ENCODE measurements at places on chromosomes 2 and 18.
A peak's percentile ranks its signal among the peaks of the same experiment; 100 is the strongest.

- DNase-seq, result no peak
Measured at GRCh38 chr2:217316743-217317142, 456.9 kb upstream of the TNP1 start.

- no peak for DNase-seq
Measured at GRCh38 chr2:69955029-69955428, 6.4 kb downstream of the ASPRV1 start.

GRCh38 chr2:148789059-148789458, 86.0 kb upstream of the KIF5C start:
- no peak for DNase-seq

DNA sequence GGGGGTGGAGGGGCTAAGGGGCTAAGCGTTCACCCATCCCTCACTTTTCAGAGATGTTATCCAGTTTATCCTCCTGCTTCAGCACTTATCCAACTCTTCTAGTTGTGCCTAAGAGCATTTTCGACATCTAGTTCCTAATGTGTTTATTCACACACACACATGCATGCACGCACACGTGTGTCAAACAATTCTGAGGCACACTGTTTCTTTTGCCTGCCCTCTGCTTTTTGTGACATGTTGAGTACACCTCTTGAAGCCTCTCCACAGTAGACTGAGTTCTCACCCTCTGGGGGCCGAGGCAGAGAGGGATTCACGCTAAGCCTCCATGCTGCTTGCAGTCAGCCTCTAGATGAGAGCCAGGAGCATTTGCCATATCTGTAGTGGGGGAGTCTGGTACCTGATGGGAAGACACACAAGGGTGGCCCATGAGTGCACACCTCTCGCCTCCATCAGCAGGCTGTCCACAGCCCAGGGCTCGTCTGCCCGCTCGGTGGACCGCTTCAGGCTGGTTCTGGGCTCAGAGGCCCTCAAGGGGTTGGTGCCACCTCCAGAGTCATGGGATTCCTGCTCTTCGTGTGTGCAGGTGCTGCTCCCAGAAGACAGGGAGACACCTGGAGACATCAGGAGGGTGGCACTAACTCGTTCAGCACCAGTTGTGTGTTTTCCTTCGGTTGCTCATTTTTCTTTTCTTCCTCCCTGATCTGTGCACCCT, 11.9 kb downstream of the TWIST2 start:
- DNase-seq, result no peak

DNA sequence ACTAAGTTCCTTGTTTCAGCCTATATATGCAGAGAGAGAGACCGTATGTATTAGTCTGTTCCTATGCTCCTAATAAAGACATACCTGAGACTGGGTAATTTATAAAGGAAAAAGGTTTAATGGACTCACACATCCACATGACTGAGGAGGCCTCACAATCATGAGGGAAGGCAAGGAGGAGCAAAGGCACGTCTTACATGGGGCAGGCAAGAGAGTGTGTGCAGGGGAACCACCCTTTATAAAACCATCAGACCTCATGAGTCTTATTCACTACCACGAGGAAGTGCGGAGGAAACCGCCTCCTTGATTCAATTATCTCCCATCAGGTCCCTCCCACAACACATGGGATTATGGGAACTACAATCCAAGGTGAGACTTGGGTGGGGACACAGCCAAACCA, 73.8 kb downstream of the TMEM18 start:
- no peak for DNase-seq

- DNase-seq, result no peak
Measured at GRCh38 chr2:167827352-167828097, 419.9 kb downstream of the STK39 start.

DNA sequence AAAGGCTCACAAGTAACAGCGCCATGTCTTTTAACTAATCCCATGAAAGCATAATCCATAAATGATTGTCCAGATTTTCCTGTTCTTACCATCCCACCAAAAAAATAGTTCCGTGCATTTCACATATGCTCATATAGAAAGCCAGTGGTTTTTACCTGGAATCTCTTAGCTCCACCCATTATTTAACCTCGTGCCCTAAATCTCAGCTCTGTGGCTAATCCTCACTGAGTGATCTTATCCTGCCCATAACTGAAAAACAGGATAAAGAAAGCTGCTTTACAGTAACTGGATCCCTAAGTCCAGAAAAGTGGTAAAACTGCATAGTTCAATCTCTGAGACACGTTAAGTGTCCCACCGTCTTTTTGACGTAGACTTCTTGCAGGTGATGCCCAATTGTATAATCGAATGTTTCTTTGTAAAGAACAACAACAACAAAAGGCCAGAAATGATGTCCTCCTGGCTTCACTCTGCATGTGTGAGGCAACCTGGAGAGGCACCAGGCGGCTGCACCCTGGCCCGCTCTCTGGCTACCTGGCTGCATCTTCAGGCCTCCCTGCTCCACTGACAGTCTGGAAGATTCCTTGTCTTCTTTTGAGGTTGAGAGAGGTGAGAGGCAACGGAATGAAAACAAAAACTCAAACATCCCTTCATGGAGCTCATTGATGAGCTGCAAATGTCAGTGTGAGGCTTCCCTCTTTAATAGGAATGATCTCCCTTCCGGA, 38.6 kb downstream of the FEZ2 start:
- DNase-seq, result no peak

DNA sequence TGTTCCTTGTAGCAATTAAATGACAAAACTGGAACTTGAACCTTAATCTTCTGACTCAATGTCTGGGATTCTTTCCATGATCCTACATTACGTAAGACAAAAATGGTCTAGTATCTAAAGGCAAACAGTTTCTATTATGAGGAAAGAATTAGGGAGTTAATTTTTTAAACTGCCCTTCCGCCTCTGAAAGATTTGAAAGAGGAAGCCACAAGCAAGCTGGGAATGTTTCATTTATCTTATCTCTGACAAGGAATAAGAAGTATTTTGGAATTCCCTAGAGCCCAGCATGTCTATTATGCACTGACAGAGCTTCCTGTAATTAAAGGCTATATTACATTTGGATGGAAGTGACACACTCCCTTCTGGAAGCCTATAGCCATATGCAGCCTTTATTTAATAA, 558.8 kb upstream of the CDH2 start:
- no peak for DNase-seq

GRCh38 chr2:222042666-222043065, 256.1 kb downstream of the PAX3 start:
- no peak for DNase-seq

- no peak for DNase-seq
Measured at GRCh38 chr18:11336241-11336640, 186.9 kb upstream of the PIEZO2 start.

GRCh38 chr2:199485732-199486335, 28.1 kb upstream of the SATB2 start:
- no peak for DNase-seq

DNA sequence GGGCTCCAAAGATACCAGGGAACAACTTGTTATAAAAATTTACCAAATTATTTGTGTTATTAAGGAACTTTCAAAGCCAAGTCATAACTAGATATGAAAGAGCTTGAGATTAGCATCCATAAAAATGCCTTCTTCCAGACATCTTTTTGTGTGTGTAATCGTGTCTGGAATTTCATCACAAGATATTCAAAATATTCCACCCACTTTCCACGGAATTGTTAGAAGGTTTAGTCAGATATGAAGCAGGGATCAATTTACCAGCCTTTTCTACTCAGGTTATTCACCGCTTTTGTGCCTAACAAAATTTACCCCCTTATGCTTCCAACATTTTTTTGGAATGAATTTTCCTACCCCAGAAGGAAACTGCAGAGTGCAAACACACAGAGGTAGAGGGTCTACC, 130.2 kb upstream of the ACVR2A start:
- DNase-seq, result no peak

GRCh38 chr2:240819126-240819857, 727 bp downstream of the KIF1A start:
- no peak for DNase-seq

GRCh38 chr2:27375513-27376099, 4.9 kb downstream of the ZNF513 start:
- DNase-seq, result no peak

DNA sequence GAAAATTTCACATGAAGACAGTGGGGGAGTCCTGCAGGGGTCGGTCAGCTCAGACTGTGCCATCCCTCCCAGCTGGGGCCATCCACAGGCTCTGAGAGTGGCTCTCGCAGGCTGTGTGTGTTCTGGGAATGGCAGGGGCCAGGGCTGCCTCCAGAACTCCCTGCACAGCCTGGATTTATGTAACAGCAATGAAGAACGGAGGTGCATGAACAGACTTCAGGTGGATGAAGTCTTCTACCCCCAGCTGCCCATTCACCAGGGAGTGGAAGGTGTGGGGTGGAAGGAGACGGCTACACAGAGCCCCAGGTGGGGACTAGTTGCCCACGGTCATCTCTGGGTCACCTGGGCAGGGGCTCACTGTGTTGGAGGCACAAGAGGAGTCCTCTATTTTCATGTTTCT, 56.1 kb upstream of the HDAC4 start:
- no peak for DNase-seq

DNA sequence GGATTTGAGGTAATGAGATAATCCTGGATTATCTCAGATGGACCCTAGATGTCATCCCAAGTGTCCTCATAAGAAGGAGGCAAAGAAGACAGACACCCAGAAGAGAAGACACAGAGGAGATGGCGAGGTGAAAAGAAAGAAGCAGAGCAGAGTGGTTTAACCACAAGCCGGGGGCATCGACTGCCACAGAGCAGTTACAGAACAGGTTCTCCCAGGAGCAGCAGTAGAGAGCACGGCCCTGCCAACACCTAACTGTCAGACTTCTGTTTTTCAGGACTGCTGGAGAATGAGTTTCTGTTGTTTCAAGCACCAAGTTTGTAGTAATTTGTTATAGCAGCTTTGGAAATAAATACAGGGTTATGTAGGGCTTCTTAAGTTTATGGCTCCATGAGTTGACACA, 437.0 kb downstream of the THSD7B start:
- no peak for DNase-seq

DNA sequence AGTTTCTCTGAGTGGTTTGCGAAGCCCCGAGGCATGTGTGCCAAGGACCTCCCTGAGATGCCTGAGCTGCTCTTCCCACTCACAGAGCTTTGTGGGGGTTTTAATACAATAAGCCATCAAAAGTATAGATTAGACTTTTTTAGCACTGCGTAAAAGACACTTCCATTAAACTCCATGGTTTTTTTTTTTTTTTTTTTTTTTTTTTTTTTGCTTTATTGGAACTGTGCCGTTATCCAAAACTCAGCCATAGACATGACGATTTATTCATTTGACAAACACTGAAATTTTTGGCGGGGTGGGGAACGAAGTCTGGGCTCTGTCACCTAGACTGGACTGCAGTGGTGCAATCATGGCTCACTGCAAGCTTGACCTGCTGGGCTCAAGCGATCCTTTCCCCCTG, 18.4 kb downstream of the NPPC start:
- DNase-seq, result no peak

- DNase-seq, result no peak
Measured at GRCh38 chr2:189676471-189676870, 2.0 kb downstream of the ANKAR start.

DNA sequence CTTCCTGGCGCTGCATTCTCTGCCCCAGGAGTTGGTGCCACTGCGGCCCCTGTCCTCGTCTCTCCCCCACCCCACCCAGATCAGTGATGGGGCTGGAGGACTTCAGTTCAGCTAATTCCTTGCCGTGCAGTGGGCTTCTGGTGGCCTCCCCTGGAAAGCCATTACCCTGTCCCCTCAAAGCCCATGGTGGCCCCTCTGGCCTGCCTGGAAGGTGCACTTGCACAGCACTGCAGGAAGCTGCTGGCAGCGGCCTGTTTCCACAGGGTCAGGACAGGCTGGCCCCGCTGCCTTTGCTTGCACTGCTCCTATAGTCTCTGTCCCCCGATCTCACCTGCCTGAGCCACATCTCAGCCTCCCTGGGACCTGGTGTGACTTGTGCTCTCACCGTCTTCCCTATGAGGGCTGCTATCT, 105.1 kb downstream of the USP40 start:
- no peak for DNase-seq

DNA sequence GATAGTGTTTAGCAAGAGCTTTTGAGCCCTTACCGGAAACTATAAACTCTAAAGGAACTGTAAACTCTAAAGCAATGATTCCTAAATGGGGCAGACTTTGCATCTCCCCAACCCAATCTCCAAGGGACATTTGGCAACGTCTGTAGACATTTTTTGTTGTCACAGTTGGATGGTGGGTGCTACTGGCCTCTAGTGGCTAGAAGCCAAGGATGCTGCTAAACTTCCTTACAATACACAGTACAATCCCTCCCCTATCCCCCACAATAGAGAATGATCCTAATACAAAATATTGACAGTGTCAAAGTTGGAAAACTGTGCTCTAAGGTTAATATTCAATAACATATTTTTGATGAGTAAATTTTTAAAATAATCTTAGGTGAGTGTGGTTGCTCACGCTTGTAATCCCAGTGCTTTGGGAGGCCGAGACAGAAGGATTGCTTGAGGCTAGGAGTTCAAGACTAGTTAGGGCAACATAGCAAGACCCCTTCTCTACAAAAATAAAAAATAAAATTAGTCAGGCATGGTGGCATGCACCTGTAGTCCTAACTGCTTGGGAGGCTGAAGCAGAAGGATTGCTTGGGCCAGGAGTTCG, 66.7 kb downstream of the PTPN4 start:
- DNase-seq, result peak; percentile 24

DNA sequence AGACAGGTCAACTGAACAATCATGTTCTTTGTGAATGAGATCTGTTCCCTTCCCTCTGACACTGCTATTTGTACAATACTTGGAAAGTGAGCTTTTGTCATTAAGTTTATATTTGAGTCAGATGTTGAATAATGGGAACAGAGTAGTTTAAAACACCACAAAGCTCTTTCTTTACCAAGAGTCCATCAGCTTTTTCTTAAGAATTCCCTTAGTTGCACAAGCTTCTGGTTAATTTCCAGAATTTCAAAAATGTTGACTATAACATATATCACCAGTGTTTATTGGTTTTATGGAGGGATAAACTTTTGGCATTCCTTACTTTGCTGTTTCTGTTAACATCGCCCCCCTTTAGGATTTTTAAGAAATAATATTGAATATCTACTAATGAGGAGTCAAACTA, 403.7 kb downstream of the CCDC85A start:
- no peak for DNase-seq

DNA sequence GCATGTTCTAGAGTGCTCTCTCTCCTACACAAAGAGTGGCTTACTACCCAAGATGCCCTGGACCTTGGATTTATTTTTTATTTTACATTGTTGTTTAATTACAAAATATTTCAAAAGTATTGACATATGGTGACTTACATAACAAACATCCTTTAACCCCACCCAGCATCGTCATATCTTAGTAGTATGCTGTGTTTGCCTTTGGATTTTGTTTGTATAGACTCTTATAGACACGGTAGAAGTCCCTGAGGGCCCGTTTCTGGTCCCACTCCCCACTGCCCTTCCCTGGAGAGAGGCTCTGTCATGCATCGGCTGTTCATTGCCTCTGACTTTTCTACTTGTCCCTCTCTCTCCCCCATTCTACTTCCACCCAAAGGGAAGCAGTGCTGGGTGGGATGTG, 112.0 kb downstream of the ZBTB7C start:
- no peak for DNase-seq
